ENCODE measurements at places on chromosomes 5 and 9.

DNA sequence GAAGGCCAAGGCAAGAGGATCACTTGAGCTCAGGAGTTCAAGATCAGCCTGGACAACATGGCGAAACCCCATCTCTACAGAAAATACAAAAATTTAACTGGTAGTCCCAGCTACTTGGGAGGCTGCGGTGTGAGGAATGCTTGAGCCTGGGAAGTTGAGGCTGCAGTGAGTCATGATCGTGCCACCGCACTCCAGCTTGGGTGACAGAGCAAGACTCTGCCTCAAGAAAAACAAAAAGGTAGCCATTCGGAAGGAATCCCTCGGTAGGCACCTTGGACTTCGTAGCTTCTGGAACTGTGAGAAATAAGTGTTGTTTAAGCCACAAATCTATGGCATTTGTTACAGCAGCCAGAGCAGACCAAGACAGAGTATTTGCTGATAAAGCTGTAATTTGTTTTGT is 174.2 kb downstream of the DCP2 start:
- DNase-seq, result no peak

DNA sequence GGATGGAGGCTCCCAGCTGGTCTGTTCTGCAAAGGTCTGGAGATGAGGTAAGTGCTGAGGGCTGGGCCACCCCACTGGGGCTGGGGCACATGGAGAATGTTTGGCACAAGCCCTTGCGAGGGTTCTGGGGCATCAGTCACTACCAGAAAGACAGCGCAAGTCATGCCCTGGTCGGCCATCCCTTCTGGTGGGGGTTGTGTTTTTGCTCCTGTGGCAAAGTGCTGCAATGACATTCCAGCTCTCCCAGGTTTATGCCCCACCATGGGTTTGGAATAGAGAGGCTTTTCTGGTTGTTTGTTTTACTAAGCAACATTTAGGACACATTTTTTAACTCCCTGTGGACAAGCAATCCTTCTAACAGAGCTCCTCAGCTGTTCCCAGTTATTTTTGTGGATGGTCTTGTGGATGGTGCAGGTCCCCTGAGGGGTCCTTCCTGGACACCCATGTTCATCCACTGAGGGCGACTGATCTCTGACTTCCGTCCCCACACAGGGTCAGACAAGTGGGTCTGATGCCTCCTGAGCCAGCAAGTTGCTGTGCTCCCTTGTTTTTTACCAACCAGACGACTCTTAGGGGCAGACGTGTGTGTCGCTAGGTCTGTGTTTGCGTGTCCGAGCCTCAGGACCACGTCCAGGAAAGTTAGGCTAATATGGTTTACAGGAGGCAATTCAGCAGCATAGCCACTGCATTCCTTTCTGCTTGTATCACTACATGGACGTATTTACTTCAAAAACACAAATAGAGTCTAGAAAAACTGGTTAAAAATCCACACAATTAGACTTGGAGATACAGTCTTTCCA is 64.9 kb upstream of the ECM2 start:
- no peak for DNase-seq

DNA sequence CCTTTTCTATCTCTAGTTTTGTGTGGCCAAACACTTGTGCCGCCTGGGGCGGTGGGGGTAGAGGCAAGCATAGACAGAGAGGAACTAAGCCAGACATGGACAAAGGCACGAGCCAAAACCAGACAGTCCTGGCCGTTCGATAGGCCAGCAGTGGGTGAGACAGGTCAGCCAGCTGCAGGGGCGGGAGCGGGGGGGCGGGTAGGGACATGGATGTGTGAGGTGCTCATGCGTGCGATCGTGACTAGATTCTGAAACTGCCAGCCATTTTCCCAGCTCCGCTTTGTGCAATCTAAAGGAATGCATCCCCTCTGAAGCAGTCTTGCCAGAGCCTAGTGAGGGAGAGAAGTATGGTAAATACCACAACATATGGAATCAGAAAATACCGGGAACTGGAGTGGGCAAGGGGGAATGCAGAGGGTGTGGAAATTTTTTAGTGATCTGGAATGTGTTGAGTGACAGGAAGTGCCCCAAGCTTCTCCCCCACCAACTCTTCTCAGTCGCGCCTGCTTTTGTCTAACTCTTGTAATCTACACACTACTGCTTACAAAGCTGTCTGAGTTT is 111.9 kb downstream of the NR6A1 start:
- DNase-seq, result peak; percentile 90

- no peak for DNase-seq
These were observed 117.1 kb upstream of the WWC1 start for GRCh38 chr5:168174376-168174775.

DNA sequence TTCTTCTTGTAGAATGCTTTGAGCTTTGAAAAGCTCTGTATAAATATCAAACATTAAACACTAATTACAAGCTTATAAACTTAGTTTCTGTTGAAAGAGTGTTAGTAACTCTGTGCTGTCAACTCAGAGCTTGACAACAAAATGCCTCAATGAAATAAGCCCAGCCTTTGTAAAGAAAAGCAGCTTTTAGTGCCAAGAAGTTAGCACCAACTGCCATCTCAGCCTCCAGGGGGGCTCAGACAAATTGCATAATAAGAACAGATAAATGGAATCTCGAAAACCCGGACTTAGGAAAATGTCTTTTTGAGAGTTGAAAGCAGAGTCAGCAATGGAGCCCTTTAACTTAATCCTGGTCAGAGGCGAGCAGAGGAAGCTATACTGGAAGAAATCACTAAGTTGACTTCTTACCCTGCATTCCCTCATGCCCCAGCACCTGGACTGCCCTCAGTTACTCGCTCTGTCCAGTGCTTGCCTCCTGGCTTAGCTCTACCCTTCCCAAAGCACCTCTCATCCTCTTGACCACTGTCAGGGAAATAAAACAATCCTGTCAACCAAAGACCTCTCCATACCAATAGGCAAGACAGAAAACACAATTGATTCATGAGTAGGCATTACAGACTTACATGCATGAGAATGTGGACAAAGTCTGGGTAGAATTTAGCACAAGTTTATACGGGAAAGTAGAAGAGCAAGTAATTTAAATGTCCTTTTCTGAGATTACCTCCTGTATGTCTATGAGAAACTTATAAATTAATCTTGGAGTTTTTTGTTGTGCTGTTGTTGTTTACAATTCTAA is 352.7 kb downstream of the ZNF608 start:
- no peak for DNase-seq

DNA sequence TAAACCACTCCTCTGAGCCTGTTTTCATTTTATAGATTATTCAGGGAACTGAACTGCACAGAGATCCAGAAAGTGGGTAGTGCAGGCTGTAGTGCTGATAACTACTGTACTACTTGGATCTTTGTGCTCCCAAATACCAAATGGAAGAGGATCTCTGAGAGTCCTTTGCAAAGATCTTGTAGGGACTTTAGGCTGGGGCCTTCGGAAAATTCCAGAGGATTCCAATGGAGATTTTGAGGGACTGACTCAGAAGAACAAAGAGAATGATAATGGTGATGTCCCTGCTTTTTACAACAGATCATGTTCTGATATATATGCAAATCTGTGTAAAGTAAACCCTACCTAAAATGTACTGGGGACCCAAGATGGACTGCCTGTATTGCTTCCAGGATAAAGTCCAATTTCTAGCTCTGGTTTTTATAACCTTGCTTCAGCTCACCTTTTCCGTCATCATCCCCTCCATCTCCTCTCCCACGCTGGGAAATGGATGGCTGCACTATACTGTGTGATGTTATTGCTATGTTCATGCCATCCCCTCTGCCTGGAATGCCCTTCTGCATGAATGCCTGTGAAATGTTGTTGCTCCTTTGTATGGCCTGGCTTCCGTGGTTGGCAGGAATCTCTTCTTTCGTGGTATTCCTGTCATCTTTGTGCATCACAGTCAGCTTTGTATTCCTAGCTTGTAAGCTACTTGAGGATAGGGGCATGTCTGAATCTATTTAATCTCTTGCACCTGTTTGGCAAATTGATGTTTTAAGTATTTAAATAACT is 9.7 kb upstream of the PSMD5 start:
- DNase-seq, result no peak

DNA sequence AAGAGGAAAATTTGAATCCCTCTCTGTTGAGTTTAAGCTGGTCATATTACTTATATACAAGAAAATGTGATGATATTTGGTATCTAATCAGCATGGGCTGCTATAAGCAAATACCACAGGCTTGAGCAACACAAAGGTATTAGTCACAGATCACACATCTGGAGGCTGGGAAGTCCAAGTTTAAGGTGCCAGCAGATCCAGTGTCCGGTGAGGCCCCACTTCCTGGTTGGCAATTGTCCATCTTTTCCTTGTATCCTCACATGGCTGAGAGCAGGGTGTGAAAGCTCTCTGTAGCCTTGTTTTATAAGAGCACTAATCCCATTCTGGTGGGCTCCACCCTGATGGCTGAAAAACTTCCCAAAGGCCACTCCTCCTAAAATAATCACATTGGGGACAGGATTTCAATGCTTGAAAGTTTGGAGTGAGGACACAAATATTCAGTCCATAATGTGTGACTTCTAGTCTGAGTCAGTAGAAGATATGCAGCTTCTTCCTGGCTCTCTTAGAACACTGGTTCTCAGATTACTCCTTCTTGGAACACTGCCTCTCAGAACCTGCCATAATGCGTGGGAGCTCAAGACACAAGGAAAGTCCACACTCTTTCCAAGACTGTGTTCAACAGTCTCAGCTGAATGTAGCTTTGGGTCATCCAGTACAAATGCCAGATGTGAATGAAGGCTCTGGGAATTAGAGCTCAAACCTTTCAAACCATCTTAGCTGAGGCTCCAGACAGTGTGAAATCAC is 124.1 kb downstream of the PRDM9 start:
- no peak for DNase-seq

GRCh38 chr5:96729156-96729555 is 67.0 kb downstream of the CAST start:
- DNase-seq, result no peak

DNA sequence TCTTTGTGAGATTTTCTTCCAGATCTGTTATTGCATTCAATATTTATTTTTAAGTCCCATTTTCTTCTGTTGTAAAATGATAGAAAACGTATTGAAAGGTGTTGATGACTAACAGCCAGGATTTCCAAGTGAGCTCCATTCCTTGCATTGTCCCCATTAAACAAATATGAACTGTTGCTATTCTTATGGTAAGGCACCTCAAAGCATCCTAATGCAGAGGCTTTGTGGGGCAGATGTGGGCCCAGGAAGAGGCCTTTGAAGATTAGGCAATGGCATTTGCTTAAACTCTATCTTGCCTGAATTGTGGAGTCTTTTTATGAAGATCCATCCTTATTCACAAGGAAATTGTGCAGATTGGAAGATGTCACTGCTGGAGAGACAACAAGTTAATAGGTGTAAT is 38.9 kb downstream of the NTRK2 start:
- no peak for DNase-seq

DNA sequence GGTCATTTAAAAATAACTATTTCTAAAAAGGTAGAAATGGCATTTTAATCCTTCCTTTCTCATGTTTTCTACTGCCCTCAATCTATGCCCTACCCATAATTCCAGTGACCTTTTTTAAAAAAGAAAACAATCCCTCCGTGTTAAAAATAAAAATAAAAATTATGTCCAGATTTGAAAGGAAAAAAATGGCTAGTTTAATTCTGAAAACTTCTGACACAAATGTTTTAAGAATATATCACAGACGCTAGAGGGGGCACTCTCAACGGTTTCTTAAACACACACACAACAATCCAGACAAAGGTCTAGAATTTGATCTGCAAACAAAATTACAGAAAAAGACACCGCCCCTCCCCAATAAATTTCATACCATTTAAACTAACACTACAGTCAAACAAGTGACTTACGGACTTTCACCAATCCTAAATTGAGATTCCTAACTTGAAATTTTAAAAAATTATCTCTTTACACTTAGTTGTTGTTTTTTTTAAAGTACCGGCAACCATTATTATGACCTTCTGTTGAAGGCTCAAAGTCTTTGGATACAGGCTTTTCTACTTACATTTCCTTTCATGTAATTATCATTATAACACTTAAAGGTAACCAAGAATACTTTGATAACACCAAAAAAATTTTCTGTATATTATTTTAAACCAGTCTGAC is 38.2 kb downstream of the CLINT1 start:
- DNase-seq, result no peak

DNA sequence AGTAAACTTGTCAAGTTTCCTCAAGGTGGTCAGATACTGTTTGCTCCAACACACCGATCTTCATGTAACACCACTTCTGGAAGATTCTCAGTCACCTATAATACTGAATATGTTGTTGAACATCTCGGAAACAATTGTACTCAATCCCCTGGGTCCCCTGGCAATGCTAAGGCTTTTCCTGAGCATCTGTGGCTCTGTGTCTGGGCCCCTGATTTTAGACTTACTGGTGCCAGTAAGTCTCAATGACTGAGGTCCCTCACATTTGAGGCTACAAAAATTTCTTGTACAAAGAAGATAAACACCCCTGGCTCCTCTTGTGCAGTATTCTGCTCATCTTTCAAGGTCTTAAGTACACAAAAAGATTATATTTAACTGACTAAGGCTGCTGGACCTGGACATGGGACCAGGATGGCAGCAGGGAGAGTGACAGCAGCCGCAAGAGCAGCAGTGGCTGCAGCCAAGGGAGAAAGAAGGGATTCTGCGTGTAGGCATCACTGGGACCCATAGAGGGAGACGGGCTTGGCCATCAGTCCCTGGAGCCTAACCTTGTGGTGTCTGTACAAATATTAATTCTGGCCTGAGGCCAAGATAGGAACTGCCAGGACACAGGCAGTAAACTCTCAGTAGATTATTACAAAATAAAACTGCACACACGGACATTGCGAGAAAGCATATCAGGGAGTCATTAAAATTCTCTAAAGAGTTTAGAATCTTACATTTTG is 49.0 kb upstream of the TNPO1 start:
- DNase-seq, result no peak

GRCh38 chr5:115816226-115817081 is at the start of gene CDO1:
Gene CDO1, minus strand, starts transcription at chr5:115816659. Its CDS starts 262 bp downstream, at chr5:115816397.
- DNase-seq, result peak; percentile 90

- DNase-seq, result no peak
These were observed 368.8 kb downstream of the GLIS3 start for GRCh38 chr9:3931058-3931457.

GRCh38 chr9:69109152-69109551 is 64.9 kb upstream of the TJP2 start:
- no peak for DNase-seq

- DNase-seq, result no peak
These were observed 96.8 kb upstream of the PJA2 start for GRCh38 chr5:109506556-109506955.

GRCh38 chr5:57470339-57470738 is 12.3 kb downstream of the ACTBL2 start:
- DNase-seq, result no peak

GRCh38 chr5:94544031-94544650 is 74.3 kb downstream of the KIAA0825 start:
- no peak for DNase-seq

DNA sequence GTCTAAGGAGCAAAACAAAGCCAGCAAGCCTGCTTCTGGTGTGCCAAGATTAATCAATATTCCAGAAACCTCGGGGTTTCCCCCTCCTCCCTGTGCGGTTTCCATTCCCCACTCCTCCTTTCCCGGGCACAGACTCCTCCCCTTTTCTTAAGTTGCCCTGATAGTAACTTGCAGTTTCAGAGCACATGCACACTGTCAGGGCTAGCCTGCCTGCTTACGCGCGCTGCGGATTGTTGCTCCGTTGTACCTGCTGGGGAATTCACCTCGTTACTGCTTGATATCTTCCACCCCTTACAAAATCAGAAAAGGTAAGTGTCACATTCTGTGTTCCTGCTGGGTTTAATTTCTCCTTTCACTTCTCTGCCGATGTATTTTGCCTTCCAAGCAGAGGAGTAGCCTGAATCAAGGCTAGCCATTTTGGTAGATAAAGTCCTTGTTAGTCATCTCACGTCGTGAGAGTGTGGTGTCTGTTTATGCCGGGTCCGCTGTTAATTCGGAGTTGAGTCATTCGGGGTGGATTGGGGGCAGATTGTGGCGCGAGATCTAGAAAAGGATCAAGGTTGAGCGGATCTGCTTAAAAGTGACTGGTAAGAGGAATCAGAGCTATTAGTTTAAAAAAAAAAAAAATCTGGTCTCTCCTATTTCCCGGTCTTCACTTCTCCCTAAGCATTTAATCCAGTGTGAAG is at the start of gene SLC1A3:
TSS of gene SLC1A3 (plus strand) at position 179 of the 686 bp plus-strand sequence. CDS start 1,818 bp downstream, outside the sequence.
- DNase-seq, result peak; percentile 77
